ENCODE measurements at places on chromosomes 7 and 10.

DNA sequence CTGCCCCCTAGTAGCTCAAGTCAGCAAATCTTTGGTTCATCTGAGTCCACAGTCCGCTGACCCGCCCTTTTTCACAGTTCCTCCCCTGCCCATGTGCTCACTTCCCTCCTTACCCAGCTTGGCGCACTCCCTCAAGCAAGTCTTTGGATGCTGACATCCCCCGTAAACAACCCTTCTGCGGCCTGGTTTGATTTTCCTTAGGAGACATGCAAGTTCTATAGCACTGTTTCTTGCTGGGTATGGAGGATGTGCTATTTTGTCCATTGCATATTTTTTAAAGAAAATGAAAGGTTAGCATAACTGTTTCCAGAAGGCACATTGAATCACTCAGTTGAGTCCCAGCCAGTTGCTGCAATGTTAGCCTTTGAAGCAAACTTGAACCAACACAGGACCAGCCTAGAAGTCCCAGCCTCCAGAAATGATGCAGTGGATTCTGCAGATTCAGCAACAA lies 38.2 kb downstream of the HTRA1 start:
- peak; percentile 66 for DNase-seq

DNA sequence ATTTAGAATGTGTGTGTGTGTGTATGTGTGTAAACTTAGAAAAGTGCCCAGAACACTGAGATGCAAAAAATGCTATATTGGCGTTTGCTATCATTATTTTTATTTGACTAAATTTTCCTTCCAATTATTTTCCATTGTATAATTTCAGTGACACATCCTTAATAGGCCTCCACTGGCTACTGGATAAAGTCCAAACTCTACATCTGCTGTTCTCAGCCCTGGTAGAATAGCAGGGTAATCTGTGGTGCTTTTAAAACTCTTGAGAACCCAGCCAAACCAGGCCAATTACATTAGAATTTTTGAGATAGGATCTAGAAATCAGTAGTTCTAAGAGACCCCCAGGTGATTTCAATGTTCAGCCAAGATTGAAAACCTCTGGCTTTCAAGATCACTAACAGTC lies 66.4 kb downstream of the ZNF503 start:
- no peak for DNase-seq

- DNase-seq = no peak
These were observed 26.1 kb downstream of the SVIL start for GRCh38 chr10:29608476-29609301.

GRCh38 chr7:40428421-40428820 lies 293.6 kb downstream of the SUGCT start:
- no peak for DNase-seq

DNA sequence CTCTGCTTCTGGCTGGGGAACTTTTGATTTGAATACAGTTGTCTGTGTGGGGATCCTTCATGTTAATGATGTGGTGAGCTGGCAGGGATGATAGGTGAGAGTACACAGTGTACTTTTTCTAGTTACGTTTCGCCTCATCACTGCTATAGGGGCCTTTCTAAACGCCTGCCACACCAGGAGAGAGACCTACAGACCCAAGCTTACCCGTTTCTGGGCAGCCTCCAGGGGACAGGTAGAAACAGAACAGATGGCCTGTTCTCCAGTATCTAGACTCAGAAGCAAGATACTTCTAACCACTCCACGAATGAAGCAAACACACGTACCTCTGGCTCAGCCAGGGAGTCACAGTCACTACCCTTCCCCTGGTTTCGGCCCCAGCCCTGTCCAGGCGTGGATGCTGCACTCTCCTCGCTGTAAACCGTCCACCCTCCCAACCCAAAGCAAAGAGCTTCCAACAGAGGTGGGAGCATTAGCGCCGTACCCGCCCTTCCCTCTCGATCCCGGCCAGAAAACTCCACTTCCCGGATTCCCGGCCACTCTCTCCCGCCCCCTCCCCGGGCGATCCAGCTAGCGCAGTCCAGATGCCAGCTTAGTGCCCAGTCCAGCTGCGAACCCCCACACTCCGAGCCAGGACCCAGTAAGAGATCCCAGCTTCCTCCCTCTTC lies 1.2 kb downstream of the CCDC6 start:
- DNase-seq = no peak

GRCh38 chr10:21336476-21337170 lies 188.9 kb downstream of the SKIDA1 start:
- DNase-seq = no peak

GRCh38 chr10:115947104-115947503 lies 325.9 kb downstream of the GFRA1 start:
- DNase-seq = no peak

- DNase-seq = no peak
These were observed 3.0 kb downstream of the LAMB1 start for GRCh38 chr7:107999779-108000560.

DNA sequence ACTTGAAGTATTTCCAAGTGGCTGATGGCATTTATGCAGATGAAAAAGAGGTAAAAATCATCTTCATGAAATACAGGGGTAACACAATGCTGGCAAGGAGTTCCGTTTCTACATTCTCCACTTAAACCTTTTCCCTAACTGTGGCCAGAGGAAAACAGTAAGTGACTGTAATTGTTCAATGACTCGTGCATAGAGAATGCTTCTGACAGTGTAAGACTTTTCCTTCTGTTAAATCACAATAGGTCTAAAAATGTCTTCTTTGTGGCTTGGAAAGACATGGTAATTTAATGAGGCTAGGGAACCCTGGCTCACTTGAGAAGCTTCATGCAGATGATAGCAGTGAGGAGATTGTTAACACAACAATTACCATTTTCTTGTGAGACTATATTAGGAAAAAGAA lies 50.3 kb upstream of the RSU1 start:
- no peak for DNase-seq

DNA sequence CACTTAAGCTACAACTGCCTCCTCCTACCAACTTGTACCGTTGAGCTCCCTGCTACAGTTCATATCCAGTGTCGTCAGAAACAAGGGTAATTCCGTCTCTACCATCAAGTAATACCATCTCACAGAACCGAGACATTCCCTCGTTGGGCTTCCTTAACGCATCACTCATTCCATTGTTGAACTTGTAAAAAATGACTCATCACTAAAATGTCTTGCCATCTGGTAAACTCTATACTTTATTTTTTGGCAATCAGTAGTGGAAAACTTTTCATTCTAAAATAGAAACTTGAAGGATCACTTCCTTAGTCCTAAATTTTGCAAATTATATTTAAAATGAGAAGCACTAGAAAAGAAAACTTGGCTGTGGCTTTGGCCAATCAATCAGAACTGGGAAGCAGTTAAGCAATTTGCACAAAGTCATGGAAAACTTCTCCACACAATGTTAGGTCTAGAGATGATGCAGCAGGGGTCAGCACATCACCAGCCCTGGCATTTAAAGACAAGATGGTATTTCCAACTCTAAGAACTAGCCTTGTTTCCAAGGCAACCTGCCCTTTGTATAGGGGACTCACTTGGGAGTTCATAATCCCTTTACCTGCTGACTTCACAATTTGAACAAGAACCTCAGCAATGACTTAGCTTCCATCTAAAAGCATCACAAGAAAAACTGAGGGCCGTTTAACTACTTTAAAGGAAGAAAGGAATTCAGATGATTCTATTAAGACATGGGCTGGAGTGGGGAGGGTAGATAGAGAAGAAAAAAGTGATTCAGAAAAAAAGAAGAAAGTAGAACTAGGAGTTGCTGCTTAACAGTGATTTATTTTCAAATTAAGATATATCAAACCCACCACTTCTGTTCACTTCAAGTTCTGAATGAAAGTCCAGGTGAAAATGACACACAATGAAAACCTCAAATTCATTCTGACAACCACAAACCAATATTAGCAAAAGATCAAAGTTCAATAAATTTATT lies 288.1 kb downstream of the PARD3 start:
- DNase-seq = no peak
